Thyroid gland (tissue), 4 donors: ENCODE measurements at places on chromosomes 7 and 10.

GRCh38 chr7:139457153-139457946, 26.1 kb downstream of the KLRG2 start:
- no peak for DNase-seq

GRCh38 chr10:48517911-48518811, 86.7 kb downstream of the ARHGAP22 start:
- DNase-seq: no peak

- DNase-seq: no peak
Observed at GRCh38 chr7:29556405-29557195, 7.0 kb upstream of the PRR15 start.

GRCh38 chr10:97687785-97688781, 1.0 kb upstream of the AVPI1 start:
- peak; percentile 18 for DNase-seq

DNA sequence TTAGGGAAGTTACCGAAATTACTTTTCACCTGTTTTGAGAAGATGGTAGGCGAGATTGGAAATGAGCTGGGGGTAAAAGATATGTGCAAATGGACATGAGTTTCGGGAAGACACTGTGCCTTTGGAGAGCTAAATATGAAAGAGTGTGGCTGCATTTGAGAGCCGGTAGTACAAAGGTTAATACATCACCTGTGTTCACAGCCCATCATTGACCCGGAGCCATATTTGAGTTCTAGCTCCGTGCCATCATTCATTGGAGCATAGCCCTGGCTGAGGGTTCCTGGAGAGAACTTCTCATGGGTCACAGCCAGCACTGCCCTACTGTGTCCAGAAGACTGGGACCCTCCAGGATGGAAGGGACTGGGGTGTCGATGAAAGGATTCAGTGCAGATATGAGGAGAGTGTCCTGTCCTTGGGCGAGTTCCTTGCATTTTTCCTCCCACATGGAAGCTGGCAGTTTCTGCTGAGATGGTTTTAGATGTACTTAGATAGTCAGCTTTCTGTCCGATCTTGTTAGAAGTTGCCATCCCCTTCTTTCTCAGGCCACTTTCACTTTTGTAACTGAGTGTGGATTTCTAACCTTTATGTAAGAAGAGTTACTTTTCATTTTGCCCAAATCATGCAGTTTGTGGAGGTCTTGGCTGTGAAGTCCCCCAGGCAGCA, 138.8 kb downstream of the JCAD start:
- no peak for DNase-seq

GRCh38 chr10:22252224-22252800, 34.5 kb upstream of the EBLN1 start:
- peak; percentile 65 for DNase-seq

DNA sequence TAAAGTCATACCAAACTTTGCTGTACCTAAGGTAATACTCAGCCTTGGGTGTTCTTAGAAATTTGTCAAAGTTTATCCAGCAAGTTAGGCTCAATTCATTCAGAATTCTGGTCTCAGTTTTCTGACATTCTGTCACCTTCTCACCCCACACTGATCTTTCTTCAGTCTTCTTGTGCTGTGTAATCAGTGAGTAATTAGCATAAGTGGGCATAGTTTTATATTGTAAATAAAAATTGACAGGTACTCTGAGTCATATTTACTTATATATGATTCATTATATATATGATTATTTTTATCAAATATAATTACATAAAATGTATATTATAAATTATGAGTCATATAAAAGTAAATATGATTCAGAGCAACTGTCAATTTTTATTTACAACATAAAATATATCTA, 170.9 kb upstream of the MAGI2 start:
- DNase-seq: no peak

DNA sequence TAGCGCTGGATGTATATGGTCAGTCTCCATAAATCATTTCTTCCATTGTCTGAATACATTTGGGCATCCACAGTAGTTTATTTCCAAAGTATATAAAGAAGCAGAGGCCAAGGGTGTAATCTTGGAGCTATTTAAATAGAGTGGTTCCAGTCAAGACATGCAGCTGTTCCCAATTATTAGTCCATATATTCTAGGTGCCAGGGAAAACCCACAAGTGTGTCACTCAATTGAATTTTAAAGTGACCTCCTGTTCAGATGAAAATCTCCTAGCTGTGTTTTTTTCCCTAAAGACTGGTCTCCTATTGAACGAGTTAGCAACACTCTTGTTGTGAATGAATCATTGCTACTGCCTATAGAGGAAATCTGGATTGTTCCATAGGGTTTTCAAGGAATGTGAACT, 260.2 kb upstream of the BMPER start:
- no peak for DNase-seq

DNA sequence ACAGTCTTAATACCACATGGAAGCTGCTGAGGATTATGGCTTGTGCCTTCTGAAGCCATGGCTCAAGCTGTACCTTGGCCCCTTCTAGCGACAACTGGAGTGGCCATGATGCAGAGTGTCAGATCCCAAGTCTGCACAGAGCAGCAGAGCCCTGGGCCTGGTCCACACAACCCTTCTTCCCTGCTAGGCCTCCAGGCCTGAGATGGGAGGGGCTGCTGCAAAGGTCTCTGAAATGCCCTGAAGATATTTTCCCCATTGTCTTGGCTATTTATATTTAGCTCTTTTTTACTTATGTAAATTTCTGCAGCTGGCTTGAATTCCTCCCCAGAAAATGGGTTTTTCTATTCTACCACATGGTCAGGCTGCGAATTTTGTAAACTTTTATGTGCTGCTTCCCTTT, 804.6 kb upstream of the ZWINT start:
- DNase-seq: no peak

DNA sequence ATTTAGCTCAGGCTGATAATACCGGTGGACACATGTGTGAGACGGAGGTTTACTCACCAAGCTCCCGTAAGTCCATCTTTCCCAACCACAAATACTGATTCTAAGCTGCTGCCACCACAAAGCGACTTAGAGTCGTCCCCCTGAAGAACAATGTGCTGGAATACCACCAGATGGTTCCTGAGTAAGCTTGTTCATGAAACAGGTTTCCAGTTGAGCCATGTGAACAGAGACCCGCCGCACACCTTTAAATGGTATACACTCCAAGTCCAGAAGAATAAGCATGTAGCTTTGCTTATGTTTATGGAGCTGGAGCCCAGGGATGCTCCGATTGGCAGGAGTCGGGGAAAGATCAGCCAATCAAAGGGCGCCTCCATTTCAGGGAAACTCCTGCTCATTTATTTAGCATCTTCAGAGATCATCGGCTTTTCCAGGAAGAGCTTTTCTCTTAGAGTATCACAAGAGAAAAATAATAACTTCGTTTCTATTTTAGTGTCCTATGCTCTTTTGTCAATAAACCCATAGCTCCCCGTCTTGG, 261.6 kb upstream of the AOAH start:
- no peak for DNase-seq

DNA sequence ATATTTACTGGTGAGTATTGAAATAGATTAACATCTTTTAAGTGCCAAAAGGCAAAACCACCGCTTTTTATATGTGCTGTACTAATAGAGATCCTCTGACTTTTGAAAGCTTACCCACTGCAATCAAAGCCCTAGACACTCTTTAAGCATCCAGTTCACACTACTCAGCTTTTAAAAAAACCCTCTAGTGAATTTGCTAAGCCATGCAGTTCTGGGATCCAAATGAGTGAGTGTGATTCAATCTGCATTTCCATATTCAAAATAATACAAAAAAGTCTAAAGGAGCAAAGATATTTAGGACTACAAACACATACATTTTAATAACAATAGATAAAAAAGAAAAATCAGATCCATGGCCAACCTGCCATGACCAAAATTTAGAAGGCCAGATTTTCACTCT, 288.2 kb downstream of the MAGI2 start:
- no peak for DNase-seq

- DNase-seq: no peak
Observed at GRCh38 chr10:47090042-47090441, 178.8 kb downstream of the PTPN20 start.

GRCh38 chr10:51935341-51935740, 235.9 kb upstream of the CSTF2T start:
- DNase-seq: no peak

GRCh38 chr7:625376-625971, 101.0 kb upstream of the DNAAF5 start:
- DNase-seq: no peak

GRCh38 chr7:35249537-35249907, 4.4 kb downstream of the TBX20 start:
- no peak for DNase-seq

DNA sequence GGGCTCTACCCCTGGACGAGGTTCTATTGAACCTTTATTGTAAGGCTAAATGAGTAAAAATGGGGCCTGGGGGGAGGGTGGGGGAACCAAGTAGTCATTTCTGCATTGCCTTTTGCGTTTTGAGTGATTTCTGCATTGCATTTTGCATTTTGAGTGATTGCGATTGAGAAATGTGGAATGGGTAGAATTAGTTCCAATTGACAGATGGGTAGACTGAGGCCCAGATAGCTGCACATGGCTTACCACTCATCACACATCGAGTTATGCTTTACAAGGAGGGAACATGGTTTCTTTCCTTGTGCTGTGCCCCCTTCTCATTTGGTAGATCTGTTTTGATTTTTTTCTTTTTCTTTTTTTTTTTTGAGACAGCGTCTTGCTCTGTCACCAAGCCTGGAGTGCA, 858.7 kb downstream of the TYW1 start:
- DNase-seq: no peak

DNA sequence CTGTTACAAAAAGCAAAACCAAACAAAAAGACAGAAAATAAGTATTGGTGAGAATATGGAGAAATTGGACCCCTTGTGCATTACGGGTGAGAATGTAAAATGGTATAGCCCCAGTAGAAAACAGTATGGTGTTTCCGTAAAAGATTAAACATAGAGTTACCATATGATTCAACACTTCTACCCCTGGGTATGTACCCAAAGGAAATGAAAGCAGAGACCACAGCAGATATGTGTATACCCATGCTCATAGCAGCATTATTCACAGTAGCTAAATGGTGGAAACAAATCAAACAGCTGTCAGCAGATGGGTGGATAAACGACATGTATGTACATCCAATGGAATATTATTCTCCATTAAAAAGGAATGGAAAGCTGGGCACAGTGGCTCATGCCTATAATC, 42.4 kb downstream of the STARD3NL start:
- DNase-seq: no peak

DNA sequence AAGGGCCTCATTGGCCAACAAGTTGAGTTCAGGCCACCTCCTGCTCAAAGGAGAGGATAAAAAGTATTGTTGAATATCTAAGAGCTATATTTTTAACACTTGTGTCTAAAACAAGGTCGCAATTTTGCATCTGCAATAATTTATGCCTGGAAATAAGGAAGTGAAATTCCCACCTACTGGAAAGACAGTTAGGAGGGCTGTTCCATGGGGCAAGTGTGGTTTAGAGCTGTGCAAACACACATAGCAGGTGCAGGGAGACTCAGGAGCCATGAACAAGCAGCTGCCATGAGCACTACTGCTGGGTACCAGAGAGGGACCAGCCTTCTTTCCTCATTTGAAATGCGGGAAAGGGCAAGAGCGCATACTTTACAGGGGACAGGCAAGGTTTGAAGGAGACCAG, 35.5 kb upstream of the IKZF1 start:
- no peak for DNase-seq

DNA sequence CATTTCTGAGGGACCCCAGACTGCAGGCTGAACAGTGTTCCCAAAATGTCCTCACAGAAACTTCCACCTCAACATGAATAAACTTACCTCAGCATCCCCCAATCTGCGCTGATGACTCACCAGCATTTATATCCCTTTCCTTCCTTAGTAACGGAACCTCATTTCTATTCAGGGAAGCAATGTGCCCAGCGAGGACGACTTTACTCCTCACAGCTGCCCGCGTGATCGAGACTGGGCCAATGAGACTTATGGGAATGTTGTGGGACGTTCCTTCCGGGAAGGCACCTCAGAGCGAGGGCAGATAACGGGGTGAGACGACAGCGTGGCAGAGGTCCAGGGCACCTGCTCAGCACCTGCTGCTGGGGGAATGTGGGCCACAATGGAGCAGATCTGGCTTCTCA, 73.1 kb upstream of the CAMK2B start:
- no peak for DNase-seq

- DNase-seq: no peak
Observed at GRCh38 chr10:86705905-86706304, 37.6 kb downstream of the LDB3 start.

GRCh38 chr7:157976406-157976805, 611.2 kb downstream of the PTPRN2 start:
- no peak for DNase-seq

DNA sequence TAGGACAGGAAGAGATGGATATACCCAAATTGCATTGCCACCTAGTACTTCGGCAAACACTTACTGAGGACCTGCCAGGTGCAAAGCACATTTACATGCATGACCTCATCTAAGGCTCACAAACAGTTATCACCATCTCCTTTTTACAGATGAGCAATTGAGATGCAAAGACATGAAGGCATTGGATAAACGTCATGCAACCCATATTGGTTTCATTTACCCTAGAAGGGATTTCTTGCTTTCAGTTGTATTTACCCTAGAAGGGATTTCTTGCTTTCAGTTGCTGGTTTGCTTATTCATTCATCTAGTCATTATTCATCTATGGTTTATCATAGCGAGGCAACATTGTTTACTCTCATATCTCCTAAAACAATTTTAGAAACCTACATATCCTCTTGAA, 52.2 kb downstream of the STEAP1B start:
- no peak for DNase-seq

DNA sequence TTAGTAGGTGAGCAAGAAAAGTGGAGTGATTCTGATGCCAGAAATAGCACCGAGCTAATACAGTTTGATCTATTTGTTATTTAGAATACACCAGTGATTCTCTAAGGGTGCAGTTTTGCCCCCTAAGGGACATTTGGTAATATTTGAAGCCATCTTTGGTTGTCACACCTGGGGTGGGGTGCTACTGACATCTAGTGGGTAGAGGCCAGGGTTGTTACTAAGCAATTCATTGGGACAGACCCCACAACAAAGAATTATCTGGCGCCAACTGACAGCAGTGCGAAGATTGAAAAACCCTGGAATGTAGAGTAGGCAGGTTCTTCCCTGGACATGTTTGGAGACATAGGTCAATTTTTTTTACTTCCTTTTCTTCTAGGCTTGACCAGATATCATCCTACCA, 14.6 kb downstream of the PALS2 start:
- no peak for DNase-seq

DNA sequence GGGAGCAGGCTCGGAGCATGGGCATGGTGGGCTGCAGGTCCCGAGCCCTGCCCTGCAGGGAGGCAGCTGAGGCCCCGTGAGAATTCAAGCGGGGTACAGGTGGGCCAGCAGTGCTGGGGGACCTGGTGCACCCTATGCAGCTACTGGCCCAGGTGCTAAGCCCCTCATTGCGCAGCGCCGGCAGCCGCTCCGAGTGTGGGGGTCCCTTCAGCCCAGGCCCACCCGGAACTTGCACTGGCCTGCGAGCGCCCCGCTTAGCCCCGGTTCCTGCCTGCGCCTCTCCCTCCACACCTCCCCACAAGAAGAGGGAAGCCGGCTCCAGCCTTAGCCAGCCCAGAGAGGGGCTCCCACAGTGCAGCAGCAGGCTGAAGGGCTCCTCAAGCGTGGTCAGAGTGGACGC, 250.7 kb downstream of the CRPPA start:
- DNase-seq: peak; percentile 2

GRCh38 chr7:4013793-4014192, 668.3 kb upstream of the FOXK1 start:
- DNase-seq: no peak

- DNase-seq: peak; percentile 71
Observed at GRCh38 chr7:55425141-55425752, 60.1 kb downstream of the LANCL2 start.

- no peak for DNase-seq
Observed at GRCh38 chr7:31563951-31564350, 50.1 kb downstream of the ITPRID1 start.
